ENCODE measurements at places on chromosomes 1 and 21.

- DNase-seq: no peak
Measured at GRCh38 chr1:233627376-233627775, 13.5 kb downstream of the KCNK1 start.

GRCh38 chr21:38660333-38661196 is 145.2 kb upstream of the ETS2 start:
- DNase-seq: no peak

DNA sequence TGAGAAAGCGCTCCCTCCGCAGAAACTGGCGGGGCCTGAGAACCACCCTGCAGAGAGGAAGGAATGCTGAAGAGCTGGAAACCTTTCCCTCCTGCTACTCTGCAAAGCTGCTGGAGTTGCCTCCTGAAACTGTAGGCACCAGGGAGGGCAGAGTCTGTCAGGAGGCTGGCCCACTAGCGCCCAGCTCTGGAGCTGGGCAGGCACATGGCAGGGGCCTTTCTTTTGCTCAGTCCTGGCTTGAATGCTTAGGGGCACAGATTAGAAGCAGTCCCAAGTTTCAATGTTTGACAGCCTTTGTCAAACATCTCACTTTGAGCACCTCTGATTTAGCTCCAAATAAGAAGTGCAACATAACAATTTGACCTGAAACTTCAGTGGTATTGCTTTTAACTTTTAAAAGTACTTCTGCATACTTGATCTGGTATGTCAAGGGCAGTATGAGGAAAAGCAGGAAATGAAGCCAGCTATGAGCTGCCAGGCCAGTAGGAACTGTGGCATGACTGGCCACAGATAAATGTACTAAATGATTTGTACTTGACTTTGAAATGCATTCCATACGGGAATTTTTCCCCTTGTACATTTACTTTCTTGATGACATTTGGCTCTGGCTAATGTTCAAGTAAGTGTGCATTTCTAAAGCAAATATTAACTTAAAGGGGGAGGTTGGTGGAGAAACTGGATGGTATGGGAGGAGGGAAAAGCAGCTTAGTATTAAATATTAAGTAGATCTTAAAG is 7.2 kb downstream of the C1orf116 start:
- peak; percentile 57 for DNase-seq

DNA sequence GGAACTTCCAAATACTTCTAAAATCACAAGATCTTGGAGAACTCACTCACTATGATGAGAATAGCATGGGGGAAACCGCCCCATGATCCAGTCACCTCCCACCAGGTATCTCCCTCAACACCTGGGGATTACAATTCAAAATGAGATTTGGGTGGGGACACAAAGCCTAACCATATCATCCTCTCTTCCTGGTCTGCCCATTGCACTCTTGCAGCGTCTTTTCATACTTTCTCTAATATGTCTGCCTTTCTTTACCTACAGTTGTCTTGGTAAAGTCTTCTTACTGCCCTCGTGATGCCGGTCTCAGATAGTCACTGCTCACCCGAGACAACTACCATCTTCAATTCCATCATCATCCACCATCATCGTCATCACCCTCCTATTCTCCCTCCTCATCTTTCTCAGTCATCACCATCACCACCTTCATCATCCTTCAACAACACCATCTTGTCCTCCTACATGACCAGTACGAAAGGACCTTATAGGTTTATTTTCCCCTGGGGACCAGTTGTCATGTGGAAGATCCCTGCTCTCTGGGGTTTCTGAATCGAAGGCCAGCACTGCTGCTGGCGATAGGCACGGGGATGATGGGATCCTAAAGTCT is 58.5 kb upstream of the CASZ1 start:
- no peak for DNase-seq

GRCh38 chr1:205639567-205639966 is 7.8 kb upstream of the ELK4 start:
- no peak for DNase-seq

- DNase-seq: no peak
Measured at GRCh38 chr1:176434234-176434633, 28.7 kb upstream of the PAPPA2 start.

DNA sequence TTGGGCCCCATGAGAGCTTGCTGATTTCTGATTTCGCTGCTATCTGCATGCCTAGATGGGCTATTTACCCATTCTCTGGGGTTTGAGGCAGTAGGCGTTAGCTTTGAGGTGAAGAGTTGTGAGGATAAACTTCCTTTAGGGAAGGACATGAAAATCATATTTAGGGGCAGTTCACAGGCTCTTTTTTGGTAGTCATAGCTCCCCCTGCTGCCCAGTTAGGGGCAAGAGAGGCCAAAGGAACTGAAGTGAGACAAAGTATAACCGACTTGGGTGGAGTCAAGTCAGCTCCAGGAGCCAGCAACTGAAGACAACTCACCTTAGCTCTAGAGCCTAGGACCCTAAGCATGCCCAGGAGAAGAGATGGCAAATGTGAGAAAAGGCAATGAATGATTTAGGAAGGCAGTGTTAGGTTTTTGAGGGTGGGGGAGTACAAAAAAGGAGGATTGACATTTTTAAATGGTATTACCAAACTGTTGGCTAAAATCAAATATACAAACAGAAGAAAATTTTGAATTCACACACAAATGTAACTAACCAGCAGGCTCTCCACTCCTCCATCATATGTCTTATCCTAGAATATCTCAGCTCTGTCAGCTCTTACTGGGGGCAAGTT is 625.2 kb downstream of the LMO4 start:
- peak; percentile 72 for DNase-seq

DNA sequence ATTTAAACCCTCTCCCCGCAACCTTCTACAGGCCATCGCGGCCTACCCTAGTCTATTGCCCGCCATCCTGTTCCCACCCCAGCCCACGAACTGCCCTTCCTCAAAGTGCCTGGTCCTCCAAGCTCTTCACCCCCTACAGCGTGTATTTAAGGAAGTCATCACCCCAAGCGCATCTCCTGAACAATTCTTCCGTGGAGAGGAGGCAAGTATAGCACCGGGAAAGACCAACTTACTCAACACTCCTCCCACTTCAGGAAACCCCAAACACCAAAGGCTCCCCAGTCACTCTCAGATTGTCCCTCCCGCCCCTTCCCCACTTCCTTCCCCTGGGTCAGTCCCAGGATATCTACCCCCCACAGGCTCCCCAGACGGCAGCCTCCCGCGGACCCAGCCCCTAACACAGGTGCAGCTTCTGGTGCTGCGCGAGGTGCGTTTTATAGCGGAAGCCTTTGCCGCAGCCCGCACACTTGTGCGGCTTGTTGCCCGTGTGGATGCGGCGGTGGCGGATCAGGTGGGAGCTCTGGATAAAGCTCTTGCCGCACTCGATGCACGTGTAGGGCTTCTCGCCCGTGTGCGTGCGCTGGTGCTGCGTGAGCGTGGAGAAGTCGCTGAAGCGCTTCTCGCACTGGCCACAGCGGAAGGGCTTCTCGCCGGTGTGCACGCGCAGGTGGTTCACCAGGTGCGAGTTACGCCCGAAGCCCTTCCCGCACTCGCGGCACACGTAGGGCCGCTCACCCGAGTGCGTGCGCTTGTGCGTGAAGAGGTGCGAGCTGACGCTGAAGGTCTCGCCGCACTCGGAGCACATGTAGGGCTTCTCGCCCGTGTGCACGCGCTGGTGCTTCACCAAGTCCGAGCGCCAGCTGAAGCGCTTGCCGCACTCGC is 25.5 kb downstream of the ZNF697 start:
- DNase-seq: no peak

GRCh38 chr1:6473156-6473555 is 7.2 kb upstream of the TNFRSF25 start:
- DNase-seq: no peak

GRCh38 chr1:219467524-219467923 is 145.4 kb downstream of the ZC3H11B start:
- no peak for DNase-seq

DNA sequence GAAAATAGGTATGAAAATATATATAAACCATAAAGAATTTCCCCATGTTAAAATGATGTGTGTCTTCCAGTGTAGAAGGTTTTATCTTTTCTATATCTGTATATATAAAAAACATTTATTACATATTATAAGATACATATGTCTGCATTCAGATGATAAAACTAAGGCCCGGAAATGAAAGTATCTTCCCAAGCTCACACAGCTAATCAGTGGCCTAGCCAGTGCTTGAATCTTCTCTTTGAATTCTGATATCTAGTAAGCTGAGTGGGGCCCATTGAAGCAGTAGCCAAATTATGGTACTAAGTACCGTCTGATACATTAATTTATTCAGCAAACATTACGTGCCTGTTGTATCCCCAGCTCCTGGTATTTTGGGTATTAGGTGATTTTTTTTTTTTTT is 28.6 kb downstream of the UCK2 start:
- DNase-seq: no peak

- DNase-seq: no peak
Measured at GRCh38 chr1:109726007-109726406, 14.0 kb downstream of the GSTM5 start.

DNA sequence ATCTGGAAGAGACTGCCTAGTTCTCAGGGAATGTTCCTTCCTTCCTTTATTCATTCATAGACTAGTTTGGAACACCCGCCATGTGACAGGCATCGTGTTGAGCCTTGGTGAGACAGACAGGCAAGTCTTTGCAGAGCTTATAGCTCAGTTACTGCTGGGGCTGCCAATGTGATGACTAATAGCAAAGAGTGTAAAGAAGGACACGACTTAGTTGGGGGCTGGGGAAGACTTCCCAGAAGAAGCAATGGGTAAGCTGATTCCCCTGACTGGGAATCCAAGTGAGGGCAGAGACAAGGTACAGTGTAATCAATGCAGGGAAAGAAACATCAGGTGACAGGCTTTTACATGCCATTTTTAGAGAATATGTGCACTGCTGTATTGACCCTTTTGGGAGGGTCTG is 51.2 kb downstream of the TENT5C start:
- peak; percentile 44 for DNase-seq

DNA sequence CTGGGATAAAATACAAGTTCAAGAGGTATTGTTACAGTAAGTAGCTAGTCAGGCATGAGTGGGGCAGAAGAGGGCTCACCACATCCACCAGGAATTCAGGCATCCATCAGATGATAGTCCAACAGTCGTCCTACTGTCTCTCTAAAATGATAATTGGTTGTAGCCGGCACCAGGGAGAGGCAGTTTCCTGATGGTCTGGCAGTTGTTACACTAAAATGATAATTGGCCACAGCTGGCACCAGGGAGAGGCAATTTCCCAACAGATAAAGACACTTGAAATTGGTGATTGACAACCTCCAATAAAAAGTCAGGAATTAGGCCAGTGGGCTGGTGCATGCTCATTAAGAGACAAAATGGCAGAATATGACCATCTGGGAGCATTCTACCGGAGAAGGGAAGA is 545.8 kb downstream of the AMY1C start:
- no peak for DNase-seq

GRCh38 chr1:57036641-57037579 is 71.1 kb upstream of the C8B start:
- no peak for DNase-seq

- DNase-seq: peak; percentile 1
Measured at GRCh38 chr1:114715952-114716303, 643 bp downstream of the NRAS start.

GRCh38 chr1:210922666-210923065 is 211.3 kb downstream of the KCNH1 start:
- DNase-seq: no peak

DNA sequence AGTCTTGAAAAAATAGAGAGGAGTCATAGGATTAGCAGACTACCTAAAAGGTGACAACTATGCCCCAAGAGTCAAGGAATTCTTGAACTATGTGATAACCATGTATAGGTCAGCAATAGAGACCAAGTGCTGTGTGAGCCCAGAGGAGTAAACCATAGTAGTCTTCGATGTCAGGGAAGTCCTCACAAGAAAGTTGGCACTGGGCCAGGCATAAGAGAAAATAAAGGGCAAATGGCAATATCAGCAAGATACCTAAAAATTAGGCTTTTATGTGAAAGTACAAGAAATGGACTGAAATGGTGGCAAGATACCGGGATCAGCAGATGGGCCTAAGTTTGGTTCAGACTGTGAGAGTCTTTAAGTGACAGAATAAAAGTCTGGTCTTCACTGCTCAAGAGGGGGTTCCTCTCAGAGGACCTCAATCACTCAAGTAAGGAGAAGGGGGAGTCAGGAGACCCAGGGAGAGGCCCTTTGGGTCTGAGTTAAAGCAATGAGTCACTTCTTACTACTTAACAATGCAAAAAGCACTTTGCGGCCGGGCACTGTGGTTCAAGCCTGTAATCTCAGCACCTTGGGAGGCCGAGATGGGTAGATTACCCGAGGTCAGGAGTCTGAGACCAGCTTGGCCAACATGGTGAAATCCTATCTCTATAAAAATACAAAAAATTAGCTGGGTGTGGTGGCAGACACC is 95.0 kb downstream of the TEX35 start:
- DNase-seq: no peak

DNA sequence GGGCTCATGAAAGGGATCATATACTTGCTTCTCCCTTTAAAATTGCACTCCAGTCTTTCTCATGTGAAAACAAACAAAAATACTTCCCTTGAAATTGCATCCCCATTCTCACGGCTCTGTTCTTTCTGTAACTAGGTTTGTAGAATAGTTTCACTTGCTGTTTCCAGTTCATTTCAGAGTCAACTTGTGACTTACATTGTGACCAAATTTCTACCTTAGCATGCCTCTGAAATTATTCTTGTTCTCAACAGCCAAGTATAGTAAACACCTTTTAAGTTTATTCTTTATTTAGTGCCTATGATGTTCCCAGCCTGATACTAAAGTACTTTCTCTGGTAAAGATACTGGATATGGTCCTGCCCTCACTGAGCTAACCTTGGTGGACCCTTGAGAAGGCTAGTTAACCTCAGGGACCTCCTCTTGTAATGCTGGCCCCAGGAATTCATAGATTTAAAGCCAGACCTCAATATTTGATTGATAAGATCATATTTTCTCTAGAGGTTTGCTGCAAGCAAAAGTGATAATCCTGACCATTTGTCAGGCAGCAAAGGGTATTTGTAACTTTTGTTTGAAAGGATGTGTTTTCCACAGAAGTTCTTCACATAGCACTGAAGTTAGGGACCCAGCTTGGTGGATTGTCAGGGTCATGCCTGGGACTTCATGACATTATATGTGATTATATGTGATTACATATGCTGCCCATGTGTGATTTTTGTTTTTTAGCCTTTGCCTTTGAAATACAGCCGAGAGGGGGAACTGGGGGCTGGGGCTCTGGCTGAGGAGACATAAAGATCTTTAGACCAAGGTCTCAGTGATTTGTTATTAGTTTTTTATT is 29.6 kb downstream of the VANGL2 start:
- DNase-seq: no peak

DNA sequence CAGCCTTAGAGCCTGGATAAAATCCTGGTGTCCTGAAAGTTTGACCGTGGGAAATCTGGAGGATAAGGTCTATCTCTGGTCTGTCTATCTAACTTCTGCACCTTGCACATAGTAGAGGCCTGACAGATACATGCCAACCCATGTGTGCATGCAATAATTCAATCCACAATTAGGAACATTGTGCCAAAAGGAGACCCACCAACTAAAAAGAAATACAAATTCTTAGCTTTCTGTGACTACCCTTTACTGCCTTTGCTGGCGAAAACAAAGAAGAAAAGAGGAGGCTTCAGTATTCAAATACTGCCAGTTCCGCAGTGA is 381 bp upstream of the KLHL20 start:
- no peak for DNase-seq

DNA sequence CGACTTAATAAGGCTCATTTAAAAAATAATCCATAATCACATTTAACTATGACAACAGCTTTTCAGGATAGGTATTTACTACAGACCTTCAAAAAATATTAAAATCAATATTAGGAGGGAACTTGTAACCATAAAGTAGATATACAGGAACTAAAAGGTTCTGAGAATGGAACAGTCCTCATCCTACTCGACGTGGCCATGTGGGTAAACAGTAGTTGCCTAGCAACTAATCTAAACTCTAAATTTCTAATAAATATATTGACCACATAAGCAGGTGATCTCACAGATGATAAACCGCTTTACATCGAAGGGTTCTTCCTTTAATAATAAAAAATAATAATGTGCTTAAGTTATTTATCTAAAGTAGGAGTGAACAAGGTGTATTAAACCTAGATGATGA is 7.9 kb downstream of the AKT3 start:
- DNase-seq: no peak

All from ACHN (cell line).